ENCODE measurements at places on chromosomes 4 and X. TPM values are rescaled to one million over a fixed set of nuclear protein-coding genes. Genes with fewer than 3 reads are reported as not detected.

GSX2 gene
- polyA plus RNA-seq: not detected

CYTL1 gene
- 33.5 TPM for polyA plus RNA-seq

DNA sequence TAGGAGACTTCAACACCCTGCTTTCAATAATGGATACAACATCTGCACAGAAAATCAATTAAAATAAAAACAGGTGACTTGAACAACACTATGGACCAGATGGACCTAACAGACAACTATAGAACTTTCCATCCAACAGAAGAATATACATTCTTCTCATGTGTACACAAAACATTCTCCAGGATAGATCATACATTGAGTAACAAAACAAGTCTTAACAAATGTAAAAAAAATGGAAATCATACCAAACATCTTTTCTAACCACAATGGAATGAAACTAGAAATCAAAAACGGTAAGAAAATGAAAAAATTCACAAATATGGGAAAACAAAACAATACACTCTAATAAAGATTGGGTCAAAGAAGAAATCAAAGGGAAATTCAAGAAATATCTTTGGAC is 24.7 kb downstream of the CYP2U1 start:
- no peak for DNase-seq

GRCh38 chr4:78058591-78059523 is 1.7 kb downstream of the FRAS1 start:
- peak; percentile 37 for DNase-seq

GRCh38 chrX:155026727-155027508 is at the start of gene FUNDC2:
Gene FUNDC2, plus strand, starts transcription at chrX:155026844. Its CDS starts 95 bp downstream, at chrX:155026939.
- DNase-seq: peak; percentile 91

- no peak for DNase-seq
These were observed 194.4 kb upstream of the RPL34 start for GRCh38 chr4:108425988-108426387.

GRCh38 chr4:153427363-153428071 is 38.6 kb upstream of the TMEM131L start:
- DNase-seq: no peak

DNA sequence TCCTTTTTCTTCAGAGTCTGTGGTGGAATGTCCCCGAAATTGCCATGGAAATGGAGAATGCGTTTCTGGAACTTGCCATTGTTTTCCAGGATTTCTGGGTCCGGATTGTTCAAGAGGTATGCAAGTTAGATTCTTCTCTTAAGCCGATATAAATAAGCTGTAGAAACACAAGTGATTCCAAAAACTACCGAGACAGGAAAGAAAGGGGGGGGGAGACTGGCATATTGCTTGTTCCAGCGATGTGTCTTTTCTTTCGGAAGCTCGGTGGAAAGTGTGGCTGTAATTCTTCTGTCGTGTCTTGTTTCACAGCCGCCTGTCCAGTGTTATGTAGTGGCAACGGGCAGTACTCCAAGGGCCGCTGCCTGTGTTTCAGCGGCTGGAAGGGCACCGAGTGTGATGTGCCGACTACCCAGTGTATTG is 236.9 kb downstream of the DCTD start:
- no peak for DNase-seq

- DNase-seq: peak; percentile 4
These were observed 60.8 kb downstream of the ZNF732 start for GRCh38 chr4:244471-244870.

DNA sequence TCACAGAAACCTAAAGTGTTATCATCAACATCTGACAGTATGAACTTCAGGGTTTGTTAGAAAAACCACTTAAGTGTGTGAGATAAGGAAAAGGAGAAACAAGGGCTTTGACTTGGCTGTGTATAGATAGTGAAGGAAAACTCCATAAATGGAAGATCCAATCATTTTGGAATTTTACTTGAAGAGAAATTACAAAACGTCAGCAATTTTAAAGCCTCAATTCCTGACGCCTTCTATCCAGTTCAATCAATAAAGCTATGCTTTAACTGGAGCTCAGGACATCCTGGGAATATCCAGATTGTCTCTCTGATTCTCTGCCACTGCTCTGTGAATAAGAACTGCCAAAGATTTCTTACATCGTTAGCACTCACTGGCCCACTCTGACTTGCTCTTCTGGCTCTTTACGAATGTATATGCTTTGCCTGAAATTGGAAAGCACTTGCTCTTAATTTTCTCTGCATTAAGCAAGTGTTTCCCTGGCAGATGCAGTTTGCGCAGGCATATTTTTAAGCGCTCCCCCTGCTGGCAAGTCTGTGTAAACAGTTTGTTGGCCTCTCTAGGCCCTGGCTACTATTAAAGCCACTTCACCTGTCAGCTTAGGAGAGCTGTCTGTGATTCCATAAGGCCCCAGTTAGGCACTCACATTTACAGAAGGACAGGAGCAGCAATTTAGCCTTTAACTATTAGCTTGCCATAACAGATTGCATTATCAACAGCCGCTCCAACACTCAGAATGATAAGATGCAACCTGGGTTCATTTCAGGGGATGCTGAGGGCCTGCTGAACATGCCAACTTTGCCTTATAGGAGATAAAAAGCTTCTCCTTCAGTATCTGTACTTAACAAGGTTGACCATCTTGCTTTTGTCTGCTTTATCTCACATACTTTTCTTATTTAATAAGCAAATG is 251.4 kb upstream of the DDX53 start:
- peak; percentile 48 for DNase-seq
